ENCODE measurements at places on chromosomes 5 and 9. TPM values are rescaled to one million over a fixed set of nuclear protein-coding genes. Genes with fewer than 3 reads are reported as not detected.

GRCh38 chr5:180495292-180495691 is 1.1 kb downstream of the CNOT6 start:
- no peak for DNase-seq

The PCDHAC1 gene
- under 0.01 TPM for total RNA-seq

DNA sequence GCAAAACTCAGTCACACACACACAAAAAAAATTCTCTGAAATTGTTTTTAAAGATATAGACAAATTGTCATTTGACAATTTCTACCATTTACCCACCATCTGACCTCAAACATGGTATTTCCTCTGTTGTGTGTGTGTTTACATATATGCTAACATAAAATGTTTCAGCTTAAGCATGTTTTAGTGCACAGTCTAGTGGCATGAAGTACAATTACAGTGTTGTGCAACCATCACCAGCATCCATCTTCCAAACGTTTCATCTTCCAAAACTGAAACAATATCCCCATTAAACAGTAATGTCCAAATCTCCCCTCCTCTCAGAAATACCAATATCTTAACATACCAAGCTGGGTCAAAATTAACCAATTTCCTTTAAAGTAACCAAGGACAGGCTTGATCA is 65.2 kb downstream of the MYO10 start:
- no peak for DNase-seq

DNA sequence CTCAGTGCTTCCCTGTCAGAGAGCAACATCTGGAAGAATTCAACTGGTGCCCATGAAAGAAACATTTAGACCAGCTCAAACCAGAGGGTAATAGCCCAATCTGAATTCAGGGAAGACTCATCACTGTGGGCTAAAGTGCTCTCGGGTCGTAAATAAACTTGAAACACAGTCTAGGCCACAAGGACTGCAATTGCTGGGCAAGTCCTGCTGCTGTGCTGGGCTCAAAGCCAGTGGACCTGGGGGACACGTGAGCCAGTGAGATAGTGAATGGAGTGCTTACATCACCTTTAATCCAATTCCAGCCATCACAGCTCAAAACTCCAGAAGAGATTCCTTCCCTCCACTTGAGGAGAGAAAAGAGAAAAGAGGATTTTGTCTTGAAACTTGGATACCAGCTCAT is 78.1 kb upstream of the DAP start:
- peak; percentile 57 for DNase-seq

DNA sequence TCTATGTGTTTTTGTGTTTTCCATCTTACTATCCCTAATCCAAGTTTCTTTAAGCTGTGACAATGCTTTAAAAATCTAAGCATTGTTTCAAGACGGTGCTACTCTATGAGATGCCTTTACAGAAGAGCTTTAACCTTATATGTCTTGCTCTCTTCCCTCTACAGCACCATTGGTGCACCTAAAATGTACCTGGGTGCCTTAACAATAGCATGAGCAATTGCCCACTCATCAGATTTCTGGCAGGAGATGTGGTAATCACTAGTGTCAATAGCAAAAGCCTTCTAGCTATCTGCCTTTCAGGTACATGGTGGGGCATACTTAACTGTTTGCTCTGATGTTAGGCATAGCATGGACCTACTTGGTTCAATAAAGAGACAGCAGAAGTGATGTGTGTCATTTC is 222.3 kb upstream of the KIF2A start:
- no peak for DNase-seq

DNA sequence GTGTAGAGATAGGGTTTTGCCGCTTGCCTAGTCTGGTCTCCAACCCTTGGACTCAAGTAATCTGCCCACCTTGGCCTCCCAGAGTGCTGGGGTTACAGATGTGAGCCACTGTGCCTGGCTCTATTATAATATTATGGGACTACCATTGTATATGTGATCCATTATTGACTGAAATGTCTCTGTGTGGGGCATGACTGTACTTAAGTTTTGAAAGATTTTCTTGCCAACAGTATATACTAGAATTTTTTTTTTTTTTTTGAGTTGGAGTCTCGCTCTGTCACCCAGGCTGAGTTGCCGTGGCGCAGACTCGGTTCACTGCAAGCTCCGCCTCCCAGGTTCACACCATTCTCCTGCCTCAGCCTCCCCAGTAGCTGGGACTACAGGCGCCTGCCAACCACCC is 17.8 kb downstream of the SPIN1 start:
- DNase-seq = no peak

- no peak for DNase-seq
Measured at GRCh38 chr9:70994582-70994981, 126.8 kb downstream of the TRPM3 start.

- no peak for DNase-seq
Measured at GRCh38 chr5:1934801-1935429, 52.2 kb upstream of the IRX4 start.

The SPATA31A3 gene
- not detected for total RNA-seq

DNA sequence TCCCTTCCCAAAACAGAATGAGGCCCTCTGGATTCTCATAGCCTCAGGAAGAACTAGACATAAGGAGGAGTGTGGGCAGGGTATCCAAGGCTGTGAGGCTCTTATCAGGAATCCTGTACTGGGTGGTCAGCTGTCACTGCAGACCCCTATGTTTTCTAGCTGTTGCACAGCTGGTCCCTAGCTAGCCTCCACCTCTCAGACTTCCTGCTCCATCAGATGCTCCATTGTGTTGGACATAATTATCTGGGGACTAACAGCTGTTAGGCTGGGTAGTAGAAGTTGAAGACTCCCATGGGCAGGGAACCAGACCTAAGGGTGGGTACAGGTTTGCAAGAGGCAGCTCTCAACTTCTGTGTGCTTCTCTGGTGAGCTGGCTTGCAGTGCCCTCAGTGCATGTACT is 18.4 kb downstream of the FAM219A start:
- DNase-seq = no peak

DNA sequence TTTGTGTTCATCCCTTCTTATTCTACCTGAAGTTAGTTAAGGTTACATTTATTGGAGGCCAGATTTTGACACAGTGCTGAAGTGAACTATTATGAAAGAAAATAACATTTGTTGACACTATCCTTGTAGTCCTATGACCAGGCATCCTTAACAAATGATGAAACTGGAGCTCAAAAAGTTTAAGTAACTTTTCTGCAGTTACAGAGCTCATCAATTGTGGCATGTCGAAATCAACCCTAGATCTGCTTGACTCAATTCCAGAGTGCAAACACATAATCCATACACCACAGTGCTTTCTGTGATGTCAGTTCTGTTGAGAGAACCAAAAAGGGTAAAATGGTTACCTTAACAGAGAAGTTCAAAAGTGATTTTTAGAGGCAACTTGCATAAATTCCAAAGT is 28.6 kb downstream of the KCNN2 start:
- no peak for DNase-seq

The GLRA1 gene
- not detected for total RNA-seq

DNA sequence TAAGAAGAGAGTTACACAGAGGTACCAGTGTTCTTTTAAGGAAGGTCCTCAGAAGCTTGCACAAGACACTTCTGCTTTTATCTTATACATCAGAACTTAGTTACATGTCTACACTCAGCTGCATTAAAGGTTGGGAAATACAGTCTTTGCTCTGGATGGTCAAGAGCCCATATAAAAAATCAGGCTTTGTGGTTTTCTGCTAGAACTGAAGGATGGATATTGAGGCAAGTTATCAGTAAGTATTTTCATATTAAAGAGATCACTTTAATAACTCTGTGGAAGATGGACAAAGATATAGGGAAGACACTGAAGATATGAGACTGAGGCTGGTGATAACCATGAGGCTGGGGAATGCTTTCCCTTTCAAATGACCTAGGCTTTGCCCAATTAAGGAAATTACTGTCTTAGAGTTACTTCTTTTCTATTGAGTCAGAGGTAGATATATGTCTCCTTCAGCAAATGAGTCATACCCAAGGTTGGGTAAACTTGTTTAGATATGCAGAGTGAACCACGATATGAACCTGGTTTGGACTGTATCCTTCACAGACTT is 87.0 kb upstream of the TNC start:
- DNase-seq = peak; percentile 97

The TAF11L5 gene
- total RNA-seq = not detected

DNA sequence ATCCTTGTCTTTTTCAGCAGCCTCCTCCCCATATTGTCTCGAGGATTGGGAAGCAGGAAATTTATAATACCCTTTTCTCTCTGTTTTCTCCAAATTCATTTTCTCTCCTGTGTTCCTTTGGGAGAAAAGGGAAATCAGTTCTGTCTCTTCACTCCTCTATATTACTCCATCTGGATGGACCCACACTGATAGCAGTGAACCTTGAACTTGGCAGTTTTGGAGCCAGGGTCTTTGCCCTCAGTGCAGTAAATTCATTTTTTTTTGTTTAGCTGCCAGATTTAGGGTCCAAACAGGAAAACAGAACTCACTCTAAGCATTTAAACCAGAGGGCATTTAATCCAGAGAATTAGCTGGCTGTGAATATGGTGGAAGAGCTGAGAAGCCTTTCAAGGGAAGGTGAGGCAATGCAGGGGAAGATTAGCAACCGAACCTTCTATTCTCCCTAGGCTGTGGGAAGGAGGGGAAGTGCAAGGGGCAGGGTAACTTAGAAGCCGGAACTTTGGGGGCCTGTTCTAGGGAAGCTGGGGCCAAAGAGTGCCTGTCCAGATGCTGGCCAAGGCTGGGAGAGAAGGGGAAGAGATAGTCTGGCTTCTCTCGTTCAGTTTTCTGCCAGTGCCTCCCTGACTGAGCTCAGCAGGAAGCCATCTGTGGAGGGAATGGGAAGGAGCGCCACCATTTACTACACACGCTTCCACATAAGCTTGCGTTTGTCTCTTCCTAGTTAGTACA is 16.3 kb upstream of the NPR2 start:
- no peak for DNase-seq

- DNase-seq = peak; percentile 32
Measured at GRCh38 chr5:76983468-76983867, 30.6 kb downstream of the CRHBP start.

DNA sequence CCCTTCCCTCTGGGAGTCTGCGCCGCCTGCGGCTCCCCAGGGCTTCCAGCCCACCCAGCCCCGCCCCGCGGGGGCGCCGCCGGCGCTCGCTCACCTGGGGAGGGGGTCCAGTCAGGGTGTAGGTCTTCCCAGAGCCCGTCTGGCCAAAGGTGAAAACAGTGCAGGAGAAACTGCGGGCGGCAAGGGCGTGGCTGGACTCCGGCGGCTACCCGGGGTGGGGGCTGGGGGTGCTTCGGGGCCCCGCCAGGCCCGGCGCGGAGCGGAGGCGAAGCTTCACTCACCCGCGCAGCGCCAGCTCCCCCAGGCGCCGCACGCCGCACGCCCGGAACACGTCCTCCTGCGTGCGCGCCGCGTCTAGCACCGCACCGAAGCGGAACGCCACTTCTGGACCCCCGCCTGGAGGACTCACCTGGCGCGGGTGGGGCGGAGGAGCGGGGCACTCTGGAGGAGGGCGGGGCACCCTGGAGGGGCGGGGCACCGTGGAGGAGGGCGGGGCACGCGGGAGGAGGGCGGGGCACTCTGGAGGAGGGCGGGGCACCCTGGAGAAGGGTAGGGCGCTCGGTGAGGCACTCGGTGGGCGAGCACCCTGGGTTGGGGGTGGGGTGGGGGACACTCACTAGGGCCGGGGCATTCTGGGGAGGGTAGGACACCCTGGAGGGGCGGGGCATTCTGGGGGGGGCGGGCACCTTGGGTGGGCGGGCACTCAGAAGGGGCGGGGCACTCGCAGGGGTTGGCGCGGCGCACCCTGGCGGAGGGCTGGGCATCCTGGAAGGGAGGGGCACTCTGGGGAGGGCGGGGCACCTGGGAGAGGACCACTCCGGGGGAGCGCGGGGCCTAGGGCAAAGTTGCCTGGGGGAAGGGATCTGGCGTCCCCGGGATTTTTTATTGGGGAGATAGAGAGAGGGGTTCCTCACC is 814 bp downstream of the KIF12 start:
- no peak for DNase-seq

- DNase-seq = no peak
Measured at GRCh38 chr5:18772475-18772874, 1138.2 kb downstream of the TAF11L14 start.

GRCh38 chr5:74865256-74865803 is 857 bp downstream of the FAM169A start:
- DNase-seq = no peak

DNA sequence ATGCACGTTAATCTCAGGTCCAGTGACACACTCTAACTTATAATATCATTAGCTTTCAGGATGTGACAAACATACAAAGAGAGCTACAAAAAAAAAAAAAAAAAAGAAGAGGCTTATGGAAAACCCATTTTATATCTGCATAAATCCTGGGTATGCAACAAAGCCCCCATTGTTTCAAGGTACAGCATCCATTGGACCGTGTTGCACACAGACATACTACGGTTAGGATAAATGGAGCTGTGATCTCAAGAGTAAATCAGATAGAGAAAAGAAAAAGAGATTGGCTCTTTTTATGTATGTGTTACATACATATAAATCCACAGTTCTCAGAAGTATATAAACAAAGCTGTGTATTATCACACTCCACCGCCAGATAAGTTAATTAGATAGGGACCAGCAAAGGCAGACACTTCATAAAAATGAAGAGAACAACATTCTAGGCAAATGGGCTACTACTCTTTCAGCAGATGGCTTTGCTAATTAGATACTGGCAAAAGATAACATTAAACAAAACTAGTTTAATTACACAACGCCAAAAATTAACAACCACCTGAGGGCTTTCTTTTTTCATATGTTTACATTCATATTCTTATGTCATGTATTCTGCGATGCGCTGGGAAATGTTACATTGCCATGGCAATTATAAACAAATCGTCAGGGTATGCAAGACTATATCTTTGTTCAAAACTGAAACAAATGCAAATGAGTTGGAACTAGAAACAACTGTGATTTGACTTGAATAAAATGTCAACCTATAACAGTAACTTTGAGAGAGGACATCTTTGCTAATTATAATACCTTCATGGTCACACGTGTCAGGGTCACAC is 304.2 kb downstream of the SEMA5A start:
- no peak for DNase-seq

DNA sequence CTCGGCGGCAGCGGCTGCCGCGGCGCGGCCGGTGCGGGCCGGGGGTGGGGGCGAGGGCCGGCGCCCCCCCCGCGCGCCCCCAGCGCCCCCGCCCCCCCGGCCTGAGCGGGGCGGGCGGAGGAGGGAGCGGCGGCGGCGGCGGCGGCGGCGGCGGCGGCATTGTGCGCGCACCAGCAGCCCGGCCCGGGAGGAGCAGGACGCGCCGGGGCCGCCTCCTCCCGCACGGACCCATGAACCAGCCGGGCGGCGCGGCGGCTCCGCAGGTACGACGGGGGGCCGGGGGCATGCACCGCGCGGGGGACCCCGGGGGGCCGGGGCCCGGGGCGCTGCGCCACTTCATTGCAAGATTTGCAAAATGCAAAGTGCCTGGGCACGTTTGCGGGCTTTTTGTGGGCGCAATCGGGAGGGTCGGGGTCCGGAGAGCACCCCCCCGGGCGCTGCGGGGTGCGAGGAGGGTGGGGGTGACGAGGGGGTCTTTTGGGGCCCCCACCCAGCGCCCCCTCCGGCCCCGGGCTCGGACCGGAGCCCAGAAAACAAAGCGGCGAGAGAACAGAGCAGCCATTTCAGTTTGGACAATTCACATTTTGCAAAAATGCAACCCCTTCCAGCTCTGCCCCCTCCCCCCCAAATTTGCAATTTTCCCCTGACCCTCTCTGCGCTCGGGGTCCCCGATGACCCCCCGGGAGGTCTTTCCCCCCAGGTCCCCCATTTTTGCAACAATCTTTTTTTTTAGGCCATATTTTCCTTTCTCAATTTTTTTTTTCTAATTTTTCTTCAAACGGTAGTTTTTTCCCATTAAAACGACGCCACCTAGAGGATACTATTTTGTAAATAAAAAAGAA is at the start of gene ZNF618:
ZNF618 (plus strand) TSS at position 159 of the 842 bp plus-strand sequence; CDS start at position 231, 72 bp downstream.
- DNase-seq = peak; percentile 45

All from fibroblast of villous mesenchyme (primary cell).